ENCODE measurements at places on chromosomes 1 and 21.

DNA sequence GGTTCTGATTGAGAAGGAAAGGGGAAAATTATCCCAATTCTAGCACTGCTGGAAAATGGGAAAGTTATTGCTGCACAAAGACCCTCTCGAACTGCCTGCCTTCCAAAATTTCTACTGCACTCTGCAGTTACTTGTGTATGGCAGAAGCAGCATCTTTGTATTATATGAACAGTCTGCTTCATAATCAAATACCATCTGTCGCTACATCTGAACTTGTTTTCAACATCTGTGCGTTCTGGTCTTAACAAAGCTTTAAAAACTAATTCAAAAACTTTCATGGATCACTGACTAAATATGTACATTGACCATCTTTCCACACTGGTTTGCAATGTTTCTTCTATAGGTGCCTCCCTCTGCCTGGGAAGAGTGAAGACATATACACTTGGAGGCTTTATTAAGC is 79.2 kb downstream of the PROX1 start:
- DNase-seq, result no peak

DNA sequence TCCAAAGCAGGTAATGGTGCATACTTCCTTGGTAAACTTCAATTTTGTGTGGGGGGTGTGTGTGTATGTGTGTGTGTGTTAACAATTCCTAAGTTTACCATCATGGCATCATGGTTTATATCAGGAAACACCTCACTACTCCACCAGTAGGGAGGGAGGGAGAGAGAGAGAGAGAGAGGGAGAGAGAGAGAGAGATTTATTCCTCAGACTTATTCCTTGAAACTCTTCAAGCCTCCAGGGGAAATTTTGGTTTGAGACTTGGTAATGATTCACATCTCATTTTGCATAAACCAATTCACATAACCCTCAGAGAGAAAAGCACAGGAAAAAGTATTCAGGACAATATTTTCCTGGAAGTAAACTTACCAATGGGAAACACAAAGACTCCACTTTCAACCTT is 115.0 kb downstream of the TTLL7 start:
- no peak for DNase-seq

DNA sequence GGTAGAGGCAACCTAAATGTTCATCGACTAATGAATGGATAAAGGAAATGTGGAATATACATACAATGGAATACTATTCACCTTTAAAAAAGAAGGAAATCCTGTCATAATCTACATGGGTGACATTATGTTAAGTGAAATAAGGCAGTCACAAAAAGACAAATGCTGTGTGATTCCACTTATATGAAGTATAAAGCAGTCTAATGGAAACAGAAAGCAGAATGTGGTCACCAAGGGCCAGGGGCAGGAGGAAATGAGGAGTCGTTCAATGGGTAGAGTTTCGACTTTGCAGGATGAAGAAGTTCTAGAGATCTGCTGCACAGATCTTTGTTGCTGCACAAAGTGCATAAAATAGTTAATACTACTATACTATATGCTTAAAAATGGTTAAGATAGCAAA is 7.8 kb downstream of the DIPK1A start:
- DNase-seq, result peak; percentile 80

- no peak for DNase-seq
These were observed 138.2 kb downstream of the AJAP1 start for GRCh38 chr1:4792565-4792964.

DNA sequence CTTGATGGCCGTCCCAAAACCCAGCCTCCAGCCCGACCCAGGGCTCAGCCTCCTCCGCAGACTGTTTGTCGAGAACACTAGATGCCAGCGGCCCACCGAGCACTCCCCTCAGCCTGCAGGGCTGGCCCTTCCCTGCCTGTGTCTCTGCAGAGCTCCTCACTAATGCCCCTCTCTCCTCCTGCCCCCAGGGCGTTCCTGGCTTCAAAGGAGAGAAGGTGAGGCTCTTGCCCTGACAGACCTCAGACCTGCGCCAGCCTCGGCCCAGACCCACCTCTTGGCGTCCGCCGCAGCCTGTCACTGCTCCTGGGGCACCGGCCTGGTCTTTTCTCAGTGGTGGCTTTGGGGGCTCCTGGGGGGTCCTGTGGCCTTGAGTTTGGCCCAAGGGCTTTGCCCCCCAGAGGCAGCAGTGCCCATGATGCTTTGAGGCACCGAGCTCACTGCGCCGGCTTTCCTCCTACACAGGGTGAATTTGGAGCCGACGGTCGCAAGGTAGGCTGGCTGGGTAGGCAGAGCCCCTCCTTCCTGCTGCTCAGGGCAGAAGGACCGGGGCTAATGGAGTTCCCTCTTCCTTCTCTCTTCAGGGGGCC is 18.4 kb downstream of the COL6A2 start:
- no peak for DNase-seq

- DNase-seq, result no peak
These were observed 13.9 kb downstream of the PLA2G2F start for GRCh38 chr1:20153000-20153418.

DNA sequence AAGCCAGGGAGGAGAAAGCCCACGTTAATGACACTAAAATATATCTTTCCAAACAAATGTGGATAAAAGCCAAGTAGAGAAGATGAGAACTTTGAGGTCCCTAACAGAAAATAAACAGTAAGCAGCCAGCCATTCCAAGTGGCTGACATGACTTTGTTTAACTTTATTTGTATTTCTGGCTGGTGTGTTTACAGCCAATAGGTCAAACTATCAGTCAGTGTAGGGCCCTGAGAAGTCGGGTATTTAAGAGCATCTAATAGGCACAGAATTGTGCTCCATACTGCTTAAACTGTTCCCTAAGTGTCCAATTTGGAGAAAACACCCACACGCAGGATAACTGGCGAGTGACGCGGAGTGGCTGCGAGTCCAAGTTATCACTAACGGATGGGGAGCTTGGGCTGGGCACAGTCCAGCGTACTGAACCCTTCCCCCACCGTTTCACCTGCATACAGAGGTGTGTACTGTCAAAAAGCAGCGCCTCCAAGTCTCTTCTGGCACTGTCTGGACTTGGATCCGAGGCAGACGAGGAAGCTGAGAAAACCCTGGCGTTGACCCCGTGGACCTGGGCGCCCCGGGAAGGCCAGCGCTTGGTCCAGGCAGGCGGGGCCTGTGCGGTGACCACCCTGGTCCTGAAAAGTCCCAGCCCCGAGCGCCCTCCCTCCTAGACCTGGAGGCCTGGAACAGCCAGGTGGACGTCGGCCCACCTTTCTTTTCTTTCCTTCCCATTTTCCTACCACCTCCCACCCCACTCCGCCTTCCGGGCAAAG is 662 bp upstream of the LGALS8 start:
- DNase-seq, result no peak

DNA sequence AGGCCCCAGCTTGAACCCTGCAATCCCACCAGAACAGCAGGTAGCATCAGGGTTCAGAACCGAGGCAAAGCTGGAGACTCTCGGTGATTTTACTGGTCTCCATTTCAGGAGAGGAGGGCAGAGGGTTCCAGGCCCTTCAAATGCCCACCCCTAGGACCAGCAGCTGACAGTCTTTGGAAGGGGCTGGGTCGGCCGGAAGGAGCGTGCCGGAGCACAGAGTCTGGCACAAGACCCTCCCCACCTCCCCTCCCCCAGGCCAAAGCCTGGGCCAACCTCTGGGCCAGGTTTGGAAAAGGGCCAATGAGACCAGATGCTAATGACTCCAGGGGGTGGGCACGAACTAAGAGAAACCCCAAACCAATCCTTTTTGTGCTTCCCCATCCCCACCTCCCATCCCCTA is 6.9 kb downstream of the FBXO2 start:
- DNase-seq, result no peak

DNA sequence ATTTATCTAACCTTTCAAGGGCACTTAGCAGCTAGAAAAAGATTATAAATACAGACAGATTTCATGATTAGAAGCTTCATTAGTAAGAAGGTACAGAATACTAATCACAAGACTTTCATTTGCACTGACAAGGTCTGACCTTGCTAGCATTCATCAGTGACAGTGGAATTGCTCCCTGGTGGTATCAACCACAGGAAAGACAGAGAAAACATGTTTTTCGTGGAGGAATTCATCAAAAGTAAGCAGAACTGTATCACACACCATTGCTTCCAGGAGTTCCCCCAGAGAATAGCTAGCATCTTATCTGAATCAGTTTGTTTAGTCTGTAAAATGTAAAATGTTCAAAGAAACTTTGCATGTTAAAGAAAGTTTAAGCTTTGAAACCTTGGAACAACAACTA is 20.6 kb upstream of the CRB1 start:
- no peak for DNase-seq

- peak; percentile 9 for DNase-seq
These were observed 44.1 kb upstream of the BCL10 start for GRCh38 chr1:85320371-85321131.

GRCh38 chr1:55522982-55523381 is 307.8 kb upstream of the USP24 start:
- DNase-seq, result no peak

DNA sequence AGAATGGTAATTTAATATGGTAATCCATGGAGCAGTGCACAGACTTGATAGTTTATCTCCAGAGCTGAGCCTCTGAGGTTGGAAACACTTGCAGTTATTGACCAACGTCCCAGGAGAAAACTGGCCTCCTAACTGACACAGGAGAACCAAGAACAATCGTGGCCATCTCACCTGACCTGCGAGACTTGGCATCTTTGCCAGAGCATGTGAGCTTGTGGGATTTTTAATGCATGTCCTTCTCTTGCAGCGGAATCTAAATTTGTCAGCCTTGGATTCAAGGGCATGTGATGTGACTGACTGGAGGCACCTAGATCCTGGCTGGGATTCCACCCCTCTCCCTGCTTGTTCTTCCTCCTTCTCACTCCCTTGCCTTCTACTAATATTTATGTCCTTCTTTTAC is 27.8 kb upstream of the SLC26A9 start:
- no peak for DNase-seq

DNA sequence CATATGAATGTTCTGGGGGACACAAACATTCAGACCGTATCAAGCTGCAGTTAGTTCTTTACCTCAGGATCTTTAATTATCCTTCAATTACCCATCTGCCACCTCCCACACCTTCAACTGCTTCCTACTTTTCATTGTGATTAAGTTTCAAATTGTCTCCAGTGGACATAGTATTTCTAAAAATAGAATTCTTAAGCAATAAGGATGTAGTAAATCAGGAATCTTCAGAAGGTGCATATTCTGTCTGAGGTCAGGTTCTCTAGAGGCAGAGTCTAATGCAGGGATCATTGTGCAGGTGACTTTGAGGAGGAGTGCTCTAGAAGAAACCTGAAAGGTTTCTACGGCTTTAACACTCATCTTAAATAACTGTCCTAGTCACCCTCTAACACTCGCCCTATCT is 102.6 kb upstream of the PPP2R5A start:
- DNase-seq, result no peak

GRCh38 chr1:240720976-240721375 is 109.0 kb upstream of the GREM2 start:
- no peak for DNase-seq

DNA sequence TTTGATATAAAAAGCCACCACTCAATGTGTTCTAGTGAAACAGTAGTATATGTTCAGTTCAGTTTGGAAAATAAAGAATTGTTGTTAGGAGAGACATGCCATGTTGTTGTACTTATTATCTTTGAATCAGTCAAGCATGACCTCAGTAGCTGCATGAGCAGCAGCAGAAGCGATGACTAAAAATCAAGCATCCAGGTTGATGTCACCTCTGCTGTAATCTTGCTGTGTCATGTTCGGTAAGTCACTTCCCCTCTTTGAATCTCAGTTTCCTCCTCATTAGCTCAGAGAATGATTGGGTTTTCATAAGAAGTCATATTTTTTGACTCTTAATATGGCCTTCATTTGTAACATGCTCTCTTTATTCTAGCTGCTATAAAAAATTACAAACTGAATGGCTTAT is 428.4 kb upstream of the B3GALT2 start:
- peak; percentile 43 for DNase-seq

DNA sequence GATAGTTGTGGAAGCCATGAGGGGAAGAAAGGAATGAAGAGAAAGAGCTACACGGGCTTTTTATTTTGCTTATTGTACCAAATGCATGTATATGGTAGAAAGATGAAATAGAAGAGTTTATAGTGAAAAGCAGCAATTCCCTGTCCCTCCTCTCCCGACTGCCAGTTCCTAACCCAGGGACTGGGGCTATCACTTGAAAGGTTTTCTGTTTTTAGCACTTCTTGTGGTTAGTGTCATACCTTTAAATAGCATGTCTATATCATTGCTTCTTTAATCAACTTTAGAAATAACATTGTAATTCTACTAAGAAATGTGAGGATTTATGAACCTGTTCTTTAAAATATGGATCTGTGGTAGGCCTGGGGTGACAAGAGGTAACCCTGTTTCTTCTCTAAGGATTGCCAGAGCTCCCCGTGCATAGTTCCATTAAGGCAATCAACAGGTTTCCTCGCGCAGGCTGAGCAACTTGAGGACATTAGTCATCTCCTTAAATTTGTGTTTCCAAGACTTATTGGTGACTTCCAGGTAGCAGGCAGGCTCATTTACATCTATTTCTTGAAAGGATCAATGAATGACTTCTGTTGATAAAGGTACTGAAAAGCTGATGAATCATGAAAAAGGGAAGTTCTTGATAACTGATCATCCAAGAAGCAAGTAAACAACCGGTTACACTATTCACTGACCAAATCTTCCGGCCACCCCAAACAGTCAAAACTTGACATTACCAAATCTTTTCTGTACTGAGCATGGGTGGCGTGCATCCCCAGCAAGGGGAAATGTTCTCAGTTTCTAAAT is 37.8 kb upstream of the S1PR1 start:
- DNase-seq, result peak; percentile 92

GRCh38 chr1:19424651-19425570 is 60.4 kb downstream of the CAPZB start:
- DNase-seq, result no peak

DNA sequence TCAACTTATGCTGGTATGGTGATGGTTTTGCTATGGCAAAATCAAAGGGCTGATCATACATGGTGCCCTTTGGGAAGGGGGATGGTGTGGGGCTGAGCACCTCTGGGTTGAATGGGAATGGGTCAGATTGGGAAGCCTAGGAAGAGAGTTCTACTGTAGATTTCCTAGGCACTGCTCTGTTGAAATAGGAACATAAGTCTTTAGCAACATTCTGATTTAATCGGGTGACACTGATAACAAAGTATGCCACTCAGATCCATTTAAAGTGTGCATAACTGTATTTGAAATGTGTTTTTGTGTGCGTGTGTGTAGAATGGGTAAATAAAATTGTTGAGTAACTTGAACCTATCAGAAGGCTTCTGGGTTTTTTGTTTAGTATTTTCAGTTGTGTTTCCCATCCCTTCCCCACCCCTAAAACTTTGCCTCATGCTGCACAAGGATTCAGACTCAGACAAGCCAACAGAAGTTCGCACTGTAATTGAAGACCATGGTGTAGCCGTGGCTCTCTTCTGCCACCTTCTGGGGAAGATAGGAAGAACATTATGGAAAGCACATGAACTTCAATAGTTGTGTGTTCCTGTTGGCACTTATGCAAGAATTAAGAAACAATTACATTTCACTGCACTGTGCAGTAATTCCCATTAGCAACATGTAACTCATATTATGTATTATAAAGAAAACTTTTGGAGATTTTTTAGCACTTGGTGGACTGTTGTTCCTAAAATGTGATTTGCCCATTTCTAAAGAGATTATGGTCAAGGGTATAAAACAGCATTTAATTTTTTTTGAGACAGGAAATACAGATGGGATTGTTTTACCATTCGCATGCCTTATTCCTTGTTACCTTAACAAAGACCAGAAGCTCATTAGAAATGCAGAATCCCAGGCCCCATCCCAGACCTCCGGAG is 10.9 kb upstream of the C4BPB start:
- peak; percentile 81 for DNase-seq

Data from activated CD4-positive, alpha-beta T cell treated with anti-CD3 and anti-CD28 coated beads, Interleukin-2, Interleukin-6, amounts not matched to agents 100 ng/mL and 50 ng/mL, durations not matched to agents 16 hours and 8 hours (primary cell).